Left kidney (tissue), 8 donors: ENCODE measurements at places on chromosomes 13 and 19. TPM values are rescaled to one million over a fixed set of nuclear protein-coding genes. Genes with fewer than 3 reads are reported as not detected.

ZNF90 gene
- polyA plus RNA-seq, result 24.2 TPM

GRIN3B gene
- 0.71 TPM for polyA plus RNA-seq

RFPL4AL1 gene
- 0.25 TPM for polyA plus RNA-seq

CERS1 gene
- polyA plus RNA-seq, result 4.5 TPM

DMKN gene
- polyA plus RNA-seq, result 92.0 TPM

DNA sequence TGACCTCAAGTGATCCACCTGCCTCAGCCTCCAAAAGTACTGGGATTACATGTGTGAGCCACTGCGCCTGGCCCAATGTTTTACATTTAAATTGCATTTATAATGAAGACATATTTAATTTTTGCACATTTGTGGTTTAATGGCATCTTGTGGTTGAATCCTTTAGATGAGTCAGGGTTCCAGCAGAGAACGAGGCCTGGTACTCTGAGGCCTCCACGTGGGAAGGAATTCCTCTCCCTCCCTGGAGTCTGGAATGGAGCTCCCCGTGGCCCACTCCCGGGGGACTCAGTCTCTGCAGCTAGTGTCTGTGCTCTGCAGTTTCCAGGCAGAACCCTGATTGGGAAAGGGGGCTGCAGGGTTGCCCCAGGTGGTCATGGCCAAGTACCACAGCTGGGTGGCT is 24.2 kb downstream of the ZFR2 start:
- DNase-seq, result no peak

DNA sequence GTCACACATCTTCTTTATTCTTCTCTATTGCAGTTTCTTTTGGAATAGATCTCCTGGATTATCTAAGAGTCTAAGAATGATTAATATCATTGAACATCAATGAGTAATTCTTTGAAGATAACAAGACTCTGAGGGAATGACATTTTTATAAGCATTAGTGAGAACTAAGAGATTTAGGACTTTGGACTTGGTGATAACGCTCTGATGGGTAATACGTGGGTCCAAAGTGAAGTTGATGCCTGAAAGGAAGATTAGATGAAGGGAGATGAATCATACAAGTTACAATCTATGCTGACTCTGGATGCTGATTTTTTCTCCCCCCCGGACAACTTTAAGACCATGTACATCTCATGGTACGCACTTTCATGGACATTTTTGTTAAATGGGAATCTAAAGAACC is 364.5 kb downstream of the GPC5 start:
- DNase-seq, result no peak

DNA sequence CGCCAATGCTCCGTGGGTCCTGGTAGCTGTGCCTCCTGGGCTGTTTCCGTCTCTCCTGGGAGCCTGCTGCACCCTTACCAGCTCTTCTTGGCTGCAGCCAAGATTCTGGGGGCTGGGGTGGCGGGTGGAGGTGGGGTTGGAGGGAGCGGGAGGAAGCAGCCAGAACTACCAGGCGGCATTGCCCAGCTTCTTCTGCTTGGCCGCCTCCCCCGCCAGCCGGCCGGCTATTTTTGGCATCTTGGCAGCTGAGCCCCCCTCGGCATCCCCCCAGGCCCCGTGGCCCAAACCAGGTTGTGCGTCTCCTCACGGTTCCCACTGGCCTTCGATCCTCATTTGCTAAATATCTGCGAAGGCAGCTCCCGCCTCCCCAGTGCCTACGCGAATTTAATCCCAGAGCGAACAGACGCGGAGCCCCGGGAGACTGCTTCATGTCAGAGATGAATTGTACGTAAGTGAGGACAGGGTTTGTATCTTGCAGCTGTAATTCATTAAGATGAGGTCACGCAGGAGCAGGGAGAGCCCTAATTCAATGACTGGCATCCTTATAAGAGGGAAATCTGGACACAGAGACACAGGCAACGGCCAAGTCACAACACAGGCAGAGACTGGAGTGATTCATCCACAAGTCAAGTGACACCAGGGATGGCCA is 12.8 kb upstream of the PEAK3 start:
- DNase-seq, result no peak

DNA sequence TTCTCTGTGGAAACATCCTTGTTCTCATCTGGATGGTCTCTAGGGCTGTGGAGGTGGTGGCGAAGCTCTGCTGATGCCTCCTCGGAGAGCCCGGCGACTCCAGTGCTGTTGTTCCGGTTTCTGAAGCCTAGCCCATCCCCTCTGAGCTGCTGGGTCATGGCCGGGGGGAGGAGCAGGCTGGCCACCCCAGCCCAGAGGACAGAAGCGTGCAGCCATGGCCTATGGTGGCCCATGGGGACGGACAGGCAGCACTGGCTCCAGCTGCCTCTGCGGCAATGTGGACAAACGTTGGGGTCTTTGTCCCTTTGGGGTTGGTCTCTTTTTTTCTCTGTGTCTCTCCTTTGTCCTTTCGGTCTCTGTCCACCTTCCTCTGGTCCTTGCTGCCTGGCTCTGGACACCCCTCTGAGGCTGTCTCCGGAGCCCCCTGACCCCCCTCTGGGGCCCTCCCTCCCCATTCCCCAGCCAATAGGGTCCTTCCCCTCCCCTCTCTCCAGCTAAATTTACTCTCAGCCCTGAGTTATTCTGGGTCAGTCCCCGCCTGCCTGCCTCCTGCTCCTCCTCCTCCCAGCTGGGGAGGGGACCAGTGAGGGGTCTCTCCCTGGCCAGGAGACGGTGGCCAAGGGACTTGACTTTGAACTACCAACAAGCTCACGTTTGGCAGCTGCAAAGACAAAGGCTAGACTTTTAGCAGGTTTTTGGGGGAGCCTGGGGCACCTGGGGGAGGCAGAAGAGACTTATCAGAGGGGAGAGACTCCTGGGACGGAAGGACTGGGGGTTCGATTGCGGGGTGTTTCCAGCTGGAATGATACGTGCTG is at the start of gene HRC:
HRC (minus strand) TSS at position 392 of the 815 bp plus-strand sequence; CDS start at position 233, 159 bp downstream.
- DNase-seq, result peak; percentile 71

GRCh38 chr19:32068793-32069192 is 276.6 kb upstream of the ZNF507 start:
- DNase-seq, result no peak

DNA sequence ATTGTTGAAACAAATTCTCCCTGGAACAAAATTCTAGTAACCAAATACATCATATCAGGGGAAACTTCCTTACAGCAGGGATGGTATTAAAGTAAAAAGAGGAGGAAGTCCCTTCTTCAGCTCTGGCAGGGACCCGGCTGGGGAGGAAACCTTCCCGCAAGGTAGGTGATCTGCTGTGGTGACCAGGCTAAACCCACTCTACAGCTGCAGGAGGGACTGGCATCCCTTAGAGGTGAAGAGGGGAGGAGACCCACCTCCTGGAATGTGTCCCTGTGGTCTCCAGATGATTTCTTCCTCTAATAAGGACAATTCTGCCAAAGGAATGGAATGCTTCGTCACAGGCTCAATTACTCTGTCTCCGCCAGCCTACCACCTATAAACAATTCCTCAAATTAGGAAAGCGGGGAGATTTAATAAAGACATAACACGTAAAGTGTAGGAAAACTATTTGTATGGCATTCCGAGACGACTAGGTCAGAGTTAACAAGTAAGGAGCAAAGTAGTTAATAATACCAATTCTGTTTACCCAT is 637 bp upstream of the PDS5B start:
- DNase-seq, result no peak

DNA sequence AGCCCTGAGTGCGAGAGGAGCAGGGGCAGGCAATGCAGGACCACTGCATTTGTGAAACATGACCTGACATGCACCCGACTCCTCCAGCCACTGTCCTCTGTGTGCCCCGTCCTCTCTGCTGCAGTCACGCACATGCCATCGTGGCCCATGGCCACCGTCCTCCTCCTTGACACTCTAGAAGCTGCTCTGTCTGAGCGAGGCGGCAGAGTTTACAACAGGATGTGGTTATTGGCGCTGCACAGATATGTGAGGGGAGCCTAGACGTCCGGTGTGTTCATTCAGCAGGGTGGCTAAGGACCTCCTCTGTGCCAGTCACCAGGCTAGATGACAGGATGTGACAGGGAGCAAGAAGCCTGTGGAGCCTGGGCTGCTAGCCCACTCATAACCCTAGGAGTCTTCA is 277.8 kb downstream of the FOXO1 start:
- no peak for DNase-seq

- DNase-seq, result no peak
Measured at GRCh38 chr19:1315470-1316166, 29.9 kb downstream of the EFNA2 start.

DNA sequence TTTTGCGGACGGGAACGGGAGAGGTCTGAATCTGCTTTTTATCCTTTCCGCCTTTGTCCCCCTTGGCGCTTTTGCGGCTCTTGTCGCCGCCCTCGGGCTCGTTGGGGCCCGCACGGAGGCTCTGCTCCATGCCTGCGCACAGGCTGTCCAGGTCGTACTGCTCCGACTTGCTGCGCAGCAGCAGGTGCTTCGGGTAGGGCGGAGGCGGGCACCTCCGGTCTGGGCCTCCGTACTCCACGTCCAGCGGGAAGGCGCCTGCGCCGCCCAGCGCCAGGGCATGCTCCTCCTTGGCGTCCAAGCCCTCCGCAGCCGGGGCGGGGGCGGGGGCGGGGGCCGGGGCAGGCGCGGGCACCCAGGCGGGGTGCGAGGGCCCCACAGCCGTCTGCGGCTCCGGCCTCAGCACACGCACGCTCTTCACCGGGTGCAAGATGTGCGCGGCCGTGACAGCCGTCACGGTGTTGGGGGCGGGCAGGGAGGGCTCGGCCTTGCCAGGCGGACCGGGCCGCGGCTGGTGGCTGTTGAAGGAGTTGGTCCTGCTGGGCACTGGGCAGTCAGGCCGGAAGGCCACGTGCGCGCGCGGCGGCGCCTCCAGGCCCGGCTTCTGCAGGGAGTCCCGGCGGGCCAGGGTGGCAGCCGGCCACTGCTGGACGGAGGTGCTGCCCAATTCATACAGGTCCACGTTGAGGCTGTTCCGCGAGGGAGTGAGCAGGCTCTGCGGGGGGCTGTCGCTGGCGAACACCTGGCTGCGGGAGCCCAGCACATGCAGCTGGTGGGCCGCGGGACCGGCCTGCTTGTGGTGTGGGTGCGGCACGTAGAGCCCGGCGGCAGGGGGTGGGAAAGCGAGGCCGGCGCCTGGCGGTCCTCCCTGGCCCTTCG is 73.1 kb downstream of the LATS2 start:
- DNase-seq, result no peak
